ENCODE measurements at places on chromosomes 2 and 18.

DNA sequence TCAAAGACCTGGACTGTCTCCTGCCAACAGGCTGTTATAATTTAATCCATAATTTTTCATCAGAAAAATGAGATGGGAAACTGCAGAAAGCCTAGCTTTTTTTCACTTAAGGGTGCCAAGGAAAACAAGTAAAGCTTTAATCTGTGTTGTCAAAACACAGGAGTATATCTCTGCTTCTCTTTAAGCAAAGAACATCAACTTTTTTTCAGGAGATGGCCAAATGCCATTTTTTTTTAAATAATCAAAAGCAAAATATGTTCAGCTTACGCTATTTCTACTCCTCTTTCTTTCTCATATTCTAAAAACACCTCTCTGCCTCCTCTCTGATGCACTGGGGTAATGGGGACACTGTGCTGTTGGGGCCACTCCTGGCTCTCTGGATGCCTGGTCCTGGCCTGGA, 73.1 kb upstream of the NXPH2 start:
- no peak for DNase-seq

- DNase-seq: no peak
These were observed 106.5 kb upstream of the ATP8B1 start for GRCh38 chr18:57909620-57910019.

- DNase-seq: no peak
These were observed 7.1 kb downstream of the CYP26B1 start for GRCh38 chr2:72140621-72140960.

GRCh38 chr18:77373730-77374445, 124.2 kb downstream of the GALR1 start:
- DNase-seq: no peak

DNA sequence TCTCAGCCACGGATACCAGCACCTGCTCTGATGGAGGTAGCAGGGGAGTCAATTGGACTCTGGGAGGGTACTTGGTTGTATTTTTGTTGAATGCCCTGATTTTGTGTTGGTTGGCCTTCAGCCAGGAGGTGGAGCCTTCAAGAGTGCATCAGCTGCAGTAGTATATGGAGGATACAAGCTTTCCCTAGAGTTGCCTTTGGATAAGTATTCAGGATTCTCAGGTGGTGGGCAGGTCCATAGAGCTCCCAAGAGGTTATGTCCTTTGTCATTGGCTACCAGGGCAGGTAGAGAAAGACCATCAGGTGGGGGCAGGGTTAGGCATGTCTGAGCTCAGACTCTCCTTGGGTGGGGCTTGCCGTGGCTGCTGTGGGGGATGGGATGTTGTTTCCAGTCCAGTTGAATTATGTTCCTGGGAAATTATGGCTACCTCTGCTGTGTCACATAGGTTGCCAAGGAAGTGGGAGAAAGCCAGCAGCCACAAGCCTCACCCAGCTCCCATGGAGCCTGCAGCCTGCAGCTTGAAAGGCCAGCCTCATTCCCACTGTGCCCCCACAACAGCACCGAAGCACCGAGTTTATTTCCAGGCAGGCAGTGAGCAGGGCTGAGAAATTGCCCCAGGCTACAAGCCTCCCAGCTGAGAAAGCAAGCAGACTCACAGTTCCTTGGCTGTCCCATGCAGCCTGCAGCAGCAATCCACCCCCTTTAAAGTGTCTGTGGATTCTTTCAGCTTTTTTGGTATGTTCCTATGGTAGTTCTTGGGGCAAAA, 38.6 kb upstream of the CHST9 start:
- no peak for DNase-seq

- no peak for DNase-seq
These were observed 133.4 kb downstream of the NRP2 start for GRCh38 chr2:205815673-205816072.

GRCh38 chr2:33451825-33452224, 24.6 kb upstream of the RASGRP3 start:
- no peak for DNase-seq

DNA sequence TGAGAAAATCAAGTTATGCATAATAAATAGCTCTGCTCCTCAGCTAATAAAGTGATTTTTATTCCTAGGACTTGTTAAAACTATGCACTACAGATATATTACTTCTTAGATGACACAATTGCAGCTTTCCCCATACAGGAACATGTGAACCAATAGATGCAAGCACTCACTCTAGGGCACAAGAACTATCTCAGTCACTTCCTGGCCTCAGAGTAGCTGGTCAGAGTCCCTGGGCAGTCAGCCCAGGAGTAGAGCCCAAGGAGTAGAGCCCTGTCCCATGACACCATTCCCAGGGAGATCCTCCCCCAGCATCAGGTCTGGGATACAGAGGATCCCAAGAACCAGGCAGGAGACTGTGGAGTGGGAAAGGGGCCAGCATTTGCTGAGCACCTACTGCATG, 2.7 kb downstream of the TNS1 start:
- DNase-seq: peak; percentile 91

GRCh38 chr2:165586019-165586418, 116.5 kb downstream of the CSRNP3 start:
- DNase-seq: no peak

GRCh38 chr2:239236043-239236807, 164.6 kb downstream of the HDAC4 start:
- no peak for DNase-seq

- DNase-seq: no peak
These were observed 125.7 kb downstream of the B3GNT2 start for GRCh38 chr2:62321380-62322289.

- DNase-seq: no peak
These were observed 229.2 kb downstream of the MYT1L start for GRCh38 chr2:2101924-2102323.

- peak; percentile 10 for DNase-seq
These were observed 49.3 kb upstream of the DNAJC10 start for GRCh38 chr2:182666674-182667314.

- DNase-seq: peak; percentile 34
These were observed 106.3 kb downstream of the TTN start for GRCh38 chr2:178700922-178701342.

GRCh38 chr2:126345691-126346090, 310.3 kb upstream of the GYPC start:
- no peak for DNase-seq

- DNase-seq: peak; percentile 84
These were observed 66.2 kb downstream of the CUL3 start for GRCh38 chr2:224518806-224519580.

DNA sequence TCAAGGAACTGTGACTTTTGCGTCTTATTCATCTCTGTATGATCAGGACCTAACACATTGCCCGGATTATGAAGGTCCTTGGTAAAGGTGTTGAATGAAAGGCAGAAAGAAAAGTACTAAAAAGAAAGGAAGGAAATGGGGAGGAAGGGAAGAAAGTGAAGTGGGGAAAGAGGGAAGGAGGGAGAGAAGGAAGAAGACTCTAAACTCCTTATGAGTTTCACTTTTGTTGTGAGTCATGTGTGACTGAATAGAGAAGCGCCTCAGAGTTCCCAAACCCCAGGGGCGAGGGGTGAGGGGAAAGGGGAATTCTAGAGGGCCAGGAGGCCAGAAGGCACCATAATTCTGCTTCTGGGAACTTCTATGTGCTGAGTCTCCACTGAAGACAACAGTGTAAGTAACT, 30.9 kb upstream of the OSBPL6 start:
- no peak for DNase-seq

DNA sequence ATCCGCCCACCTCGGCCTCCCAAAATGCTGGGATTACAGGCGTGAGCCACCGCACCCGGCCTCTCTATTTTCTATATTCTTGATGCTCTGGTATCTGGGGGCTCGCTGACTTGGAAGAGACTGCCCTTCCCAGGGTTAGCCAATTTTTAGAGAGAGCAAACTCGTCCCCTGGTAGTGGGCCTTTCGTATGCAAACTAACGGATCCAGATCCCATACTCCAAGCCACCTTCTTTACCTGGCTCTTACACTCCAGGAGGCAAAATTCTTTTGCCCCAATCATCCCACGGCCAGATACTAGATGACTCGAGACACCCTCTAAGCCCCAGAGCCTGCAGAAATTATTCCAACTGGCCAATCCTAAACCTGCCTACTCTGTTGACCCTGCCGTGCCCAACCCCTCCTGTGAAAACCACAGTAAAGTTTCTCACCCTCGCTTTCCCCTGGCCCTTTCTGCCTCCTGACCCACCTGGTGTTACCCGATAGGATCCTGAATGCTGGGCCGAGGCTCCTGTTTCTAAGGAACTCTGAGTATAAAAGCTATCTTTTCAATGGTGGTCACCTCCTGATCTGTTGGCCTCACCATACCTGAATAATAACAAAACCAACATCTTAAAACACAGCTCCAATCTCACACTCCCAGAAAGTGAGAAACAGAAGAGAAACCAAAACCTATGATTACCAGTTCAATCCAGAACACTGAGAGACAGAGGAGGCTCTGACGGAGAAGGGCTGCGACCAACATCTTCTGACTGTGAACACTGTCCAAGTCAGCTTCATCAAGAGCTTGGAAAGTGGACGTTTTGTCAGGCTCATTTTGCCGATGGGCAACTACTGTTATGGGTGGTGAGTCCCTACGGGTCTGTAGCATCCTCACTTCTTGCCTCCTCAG, 57.6 kb upstream of the ZNF532 start:
- DNase-seq: no peak

Measured in AG10803 (cell line).